Stimulated activated CD8-positive, alpha-beta memory T cell treated with anti-CD3 and anti-CD28 coated beads, Interleukin-7, amount 100 ng/mL, for 4 hours (primary cell): ENCODE measurements at places on chromosomes 4 and X.

DNA sequence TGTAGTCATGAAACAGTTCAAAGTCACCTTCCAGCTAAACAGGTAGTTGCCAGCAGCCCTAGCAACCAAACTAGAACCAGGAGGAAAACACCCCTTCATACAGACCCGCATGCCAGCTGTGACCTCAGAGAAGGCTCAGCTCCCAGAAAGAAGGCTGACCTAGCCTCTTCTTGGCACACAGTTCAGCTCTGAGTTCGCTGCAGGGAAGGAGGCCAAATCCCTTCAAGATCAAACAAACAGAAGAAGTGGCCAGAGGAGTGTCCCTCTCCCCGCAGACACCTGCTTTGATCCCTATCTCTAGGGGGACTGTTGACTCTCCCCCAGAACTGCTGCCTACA, 56.0 kb downstream of the HADH start:
- no peak for DNase-seq

- DNase-seq, result no peak
Observed at GRCh38 chrX:39536211-39536610, 561.5 kb downstream of the BCOR start.

- peak; percentile 28 for DNase-seq
Observed at GRCh38 chr4:98662626-98663225, 4.3 kb upstream of the TSPAN5 start.

DNA sequence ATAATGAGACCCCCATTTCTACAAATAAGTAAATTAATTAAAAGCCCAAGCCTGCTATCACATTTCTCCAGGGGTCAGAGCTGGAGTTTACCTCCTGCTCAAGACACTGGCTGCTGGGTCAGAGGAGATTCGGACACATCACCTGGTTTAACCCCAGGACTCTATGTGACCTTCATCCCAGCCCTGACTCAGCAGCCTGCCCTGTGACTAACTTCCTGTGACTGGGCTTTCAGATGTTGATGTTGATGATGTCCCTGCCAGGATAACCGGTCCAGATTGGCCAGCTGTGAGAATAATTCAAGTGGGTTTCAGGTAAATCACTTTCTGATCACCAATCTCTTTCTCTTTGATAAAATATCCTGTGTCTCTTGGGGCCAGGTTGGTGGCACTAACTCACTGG, 102.4 kb upstream of the MAML3 start:
- no peak for DNase-seq

DNA sequence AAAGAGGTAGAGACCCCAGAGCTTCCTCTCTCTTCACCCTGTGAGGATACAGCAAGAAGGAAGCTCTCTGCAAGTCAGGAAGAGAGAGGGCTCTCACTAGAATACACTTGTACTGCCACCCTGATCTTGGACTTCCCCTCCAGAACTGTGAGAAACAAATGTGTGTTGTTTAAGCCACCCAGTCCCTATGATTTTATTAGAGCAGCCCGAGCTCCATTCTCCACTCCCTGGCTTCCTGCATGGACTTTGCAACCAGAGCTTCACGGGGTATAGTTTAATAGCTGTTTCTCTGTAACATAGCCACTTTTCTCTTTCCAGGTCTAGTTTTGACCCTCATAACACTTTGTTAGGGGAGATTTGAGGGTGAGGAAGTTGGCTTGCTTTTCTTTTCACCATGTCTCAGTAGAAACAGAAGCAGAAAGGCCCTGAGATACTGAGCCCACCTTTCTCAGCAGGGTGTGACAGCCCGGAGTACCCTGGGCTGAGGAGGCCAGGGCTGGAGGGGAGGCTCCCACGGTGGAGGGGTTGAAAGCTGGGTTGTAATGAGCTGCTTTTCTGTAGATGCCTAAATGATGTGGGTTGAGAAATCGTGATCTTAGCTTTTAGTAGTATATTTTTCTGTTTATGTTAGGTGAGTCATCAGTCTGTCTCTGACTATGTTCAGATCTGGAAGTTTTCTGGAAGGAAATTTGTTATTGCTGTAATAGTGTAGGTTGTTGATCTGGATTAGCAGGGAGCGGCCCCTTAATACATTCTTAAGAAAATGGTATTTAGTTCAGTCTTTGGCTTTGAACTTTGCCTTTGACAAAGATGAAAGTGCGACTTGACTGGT, 118.6 kb downstream of the PTTG2 start:
- DNase-seq, result no peak

GRCh38 chr4:1285151-1285789, 4.4 kb upstream of the MAEA start:
- no peak for DNase-seq
